ENCODE measurements at places on chromosomes 11 and 22.
A peak's percentile ranks its signal among the peaks of the same experiment; 100 is the strongest.

DNA sequence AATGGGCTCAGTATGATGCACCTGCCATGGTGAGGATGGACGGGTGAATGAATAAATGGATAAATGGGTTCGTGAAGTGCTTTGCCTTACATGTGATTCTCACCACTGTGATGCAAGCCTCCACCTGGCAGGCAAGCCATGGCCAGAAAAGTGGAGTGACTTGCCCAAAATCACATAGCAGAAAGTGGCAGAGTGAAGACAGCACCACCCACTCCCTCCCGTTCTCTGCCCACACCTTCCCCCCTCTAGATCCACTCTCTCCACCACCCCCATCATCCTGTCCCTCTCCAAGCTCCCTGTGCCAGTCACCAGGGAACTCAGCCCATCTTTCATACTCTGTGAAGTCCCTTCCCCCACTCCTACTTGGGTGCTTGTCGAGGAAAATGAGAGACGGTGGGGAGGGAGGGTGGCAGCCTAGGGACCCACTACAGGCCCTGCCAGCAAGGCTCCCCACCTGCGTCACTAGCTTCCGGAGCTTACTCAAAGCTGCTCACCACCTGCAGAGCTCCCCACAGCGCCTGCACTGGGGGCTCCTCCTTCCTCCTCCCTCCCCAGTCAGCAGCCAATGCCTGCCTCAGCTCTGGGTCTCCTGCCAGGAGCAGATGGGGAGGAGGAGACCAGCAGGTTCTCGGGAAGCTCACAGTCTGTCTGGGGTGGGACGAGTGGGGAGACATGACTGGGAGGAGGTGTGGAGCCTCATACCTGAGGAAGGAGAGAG lies 82.3 kb downstream of the PDE2A start:
- H3K4me1 ChIP-seq: peaks cover 5% of the 10 kb centered on the region
- no peak overlapping the region for H3K4me3 ChIP-seq
- peaks cover 23% of the 10 kb centered on the region for H3K27me3 ChIP-seq
- DNase-seq: no peak
- H3K36me3 ChIP-seq: peaks cover 5% of the 10 kb centered on the region

GRCh38 chr11:114832532-114833125 lies 154.3 kb downstream of the NXPE2 start:
- H3K27ac ChIP-seq: no peak overlapping the region
- no peaks in the 10 kb centered on the region for H3K4me1 ChIP-seq
- no peaks in the 10 kb centered on the region for H3K27me3 ChIP-seq
- H3K36me3 ChIP-seq: no peaks in the 10 kb centered on the region
- DNase-seq: no peak

DNA sequence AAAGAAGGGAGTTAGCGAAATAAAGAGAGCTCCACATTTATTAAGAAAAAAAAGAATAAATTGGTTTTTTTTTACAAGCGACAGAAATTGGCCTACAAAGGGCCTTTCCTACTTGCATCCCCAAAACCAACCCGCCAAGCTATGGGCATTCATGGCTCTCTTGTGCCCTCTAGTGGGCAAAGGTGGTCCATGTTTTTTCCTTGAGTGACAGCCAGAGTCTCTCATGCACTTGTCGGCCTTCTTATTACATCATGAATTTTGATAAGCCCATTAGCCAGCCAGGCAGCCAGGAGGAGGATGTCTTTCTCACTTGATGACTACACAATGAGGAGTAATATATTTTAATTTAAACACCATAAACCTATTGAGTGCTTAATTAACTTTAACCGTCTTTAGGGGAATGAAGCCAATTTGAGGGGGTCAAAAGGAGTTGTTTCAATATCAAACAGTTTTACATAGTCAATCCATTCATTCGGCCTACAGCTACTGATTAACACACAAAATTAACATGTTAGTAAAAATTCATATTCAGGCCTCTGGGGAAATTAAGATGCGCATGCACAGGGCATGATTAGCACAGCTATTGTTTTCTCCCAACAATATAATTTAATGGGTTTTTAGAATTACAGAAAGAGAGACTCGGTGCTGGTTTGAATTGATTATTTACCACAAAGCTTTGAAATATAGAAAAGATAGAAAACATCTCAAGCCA lies 85.5 kb downstream of the RCN1 start:
- H3K4me3 ChIP-seq: no peak overlapping the region
- H3K4me1 ChIP-seq: no peaks in the 10 kb centered on the region
- no peak overlapping the region for H3K27ac ChIP-seq

GRCh38 chr11:130705670-130706421 lies 210.4 kb downstream of the SNX19 start:
- H3K27me3 ChIP-seq: no peaks in the 10 kb centered on the region
- no peaks in the 10 kb centered on the region for H3K36me3 ChIP-seq
- no peaks in the 10 kb centered on the region for H3K4me1 ChIP-seq
- H3K4me3 ChIP-seq: no peak overlapping the region
- DNase-seq: no peak

DNA sequence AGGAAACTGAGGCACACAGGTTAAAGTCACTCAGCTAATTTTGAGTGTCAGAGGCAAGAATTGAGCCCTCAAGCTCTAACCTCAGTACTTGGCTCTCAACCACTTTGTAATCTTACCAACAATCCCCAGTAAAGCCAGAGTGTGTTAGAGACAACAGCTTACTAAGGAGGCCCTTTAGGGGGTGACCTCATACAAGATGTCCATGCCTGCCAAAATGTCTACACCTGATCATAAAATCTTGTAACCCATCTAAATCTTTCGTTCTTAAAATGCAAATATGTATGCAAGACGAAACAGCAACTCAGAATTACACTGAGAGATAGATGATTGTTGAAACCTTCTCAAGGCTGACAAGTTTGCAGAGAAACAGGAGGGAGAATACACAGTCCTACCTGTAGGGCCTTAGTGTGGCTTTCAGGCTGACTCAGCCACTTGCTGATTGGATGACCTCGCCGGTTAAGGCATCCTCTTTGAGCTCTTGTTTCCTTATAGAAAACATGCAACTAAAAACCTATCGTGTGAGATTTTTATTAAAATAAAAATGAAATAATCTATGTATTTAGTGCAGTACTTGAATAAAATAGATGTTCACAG lies 143.2 kb downstream of the OPCML start:
- H3K27ac ChIP-seq: no peak overlapping the region
- H3K36me3 ChIP-seq: no peaks in the 10 kb centered on the region
- DNase-seq: no peak
- no peaks in the 10 kb centered on the region for H3K27me3 ChIP-seq
- H3K4me1 ChIP-seq: peaks cover 10% of the 10 kb centered on the region

- H3K4me3 ChIP-seq: no peak overlapping the region
- H3K36me3 ChIP-seq: no peaks in the 10 kb centered on the region
- DNase-seq: no peak
- peaks cover 59% of the 10 kb centered on the region for H3K4me1 ChIP-seq
Observed at GRCh38 chr22:36443198-36443770, 38.2 kb downstream of the TXN2 start.

DNA sequence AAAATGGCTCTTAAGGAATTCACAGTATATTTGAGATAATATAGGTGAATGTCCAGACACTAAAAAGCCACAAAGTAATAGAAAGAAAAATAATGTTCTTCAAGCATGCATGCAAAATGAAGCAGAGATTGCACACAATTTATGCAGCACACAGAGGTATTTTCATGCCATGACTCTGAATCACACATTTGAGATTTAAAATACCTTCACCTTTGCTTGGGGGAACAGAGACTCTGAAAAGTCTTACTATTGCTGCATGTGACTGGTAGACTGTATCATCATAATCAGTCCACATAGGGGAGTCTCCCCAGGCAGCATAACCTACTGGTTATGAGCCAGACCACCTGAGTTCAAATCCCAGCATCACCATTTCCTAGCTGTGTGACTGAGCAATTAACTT lies 96.2 kb downstream of the RCN1 start:
- no peak overlapping the region for H3K27ac ChIP-seq
- no peak for DNase-seq
- no peaks in the 10 kb centered on the region for H3K27me3 ChIP-seq
- H3K4me1 ChIP-seq: peaks cover 5% of the 10 kb centered on the region
- H3K4me3 ChIP-seq: no peak overlapping the region
- H3K36me3 ChIP-seq: no peaks in the 10 kb centered on the region

GRCh38 chr11:64660706-64661105 lies 62.3 kb downstream of the NRXN2 start:
- H3K4me1 ChIP-seq: no peaks in the 10 kb centered on the region
- H3K27ac ChIP-seq: peak overlapping the region; percentile 2
- H3K27me3 ChIP-seq: no peaks in the 10 kb centered on the region
- no peak overlapping the region for H3K4me3 ChIP-seq
- H3K36me3 ChIP-seq: no peaks in the 10 kb centered on the region
- no peak for DNase-seq

- peak overlapping the region; percentile 71 for H3K27ac ChIP-seq
- peak overlapping the region; percentile 100 for H3K4me3 ChIP-seq
- H3K27me3 ChIP-seq: peaks cover 11% of the 10 kb centered on the region
Observed at GRCh38 chr11:66052664-66052982, 459 bp downstream of the SF3B2 start.

- DNase-seq: peak; percentile 55
- H3K27me3 ChIP-seq: no peaks in the 10 kb centered on the region
- no peak overlapping the region for H3K4me3 ChIP-seq
- no peak overlapping the region for H3K27ac ChIP-seq
Observed at GRCh38 chr11:113189909-113190667, 124.3 kb upstream of the TTC12 start.

Measured in heart left ventricle (tissue), 16 donors.